CD4-positive, alpha-beta T cell treated with Interleukin-12 subunit alpha and Interleukin-12 subunit beta, for 1 hour (primary cell): ENCODE measurements at places on chromosomes 11 and 22.

- no peak for DNase-seq
Measured at GRCh38 chr11:3859373-3859881, 4.0 kb downstream of the STIM1 start.

GRCh38 chr22:46946383-46946962, 184.0 kb downstream of the TBC1D22A start:
- no peak for DNase-seq

- DNase-seq = no peak
Measured at GRCh38 chr11:3171931-3172560, 6.9 kb upstream of the OSBPL5 start.

- DNase-seq = no peak
Measured at GRCh38 chr11:1943576-1943975, 3.6 kb upstream of the MRPL23 start.

DNA sequence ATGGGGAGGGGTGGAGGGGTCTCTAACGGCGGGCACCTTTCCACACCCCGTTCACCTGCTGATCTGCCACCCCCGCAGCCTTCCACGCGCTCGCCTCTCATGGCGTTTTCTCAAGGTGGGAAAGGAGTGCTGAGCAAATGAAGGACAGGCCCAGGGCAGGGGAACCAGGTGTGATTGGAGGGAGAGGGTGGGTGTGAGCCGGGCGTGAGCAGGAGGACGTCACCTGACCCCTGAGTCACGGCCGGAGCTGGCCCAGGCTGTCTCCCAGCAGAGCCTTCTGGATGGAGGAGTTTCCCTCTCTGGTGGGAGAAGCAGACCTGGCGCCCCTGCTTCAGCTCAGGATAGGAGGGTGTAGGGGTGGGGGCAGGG, 14.0 kb upstream of the ARHGAP8 start:
- no peak for DNase-seq
